ENCODE measurements at places on chromosomes 7 and 10.

GRCh38 chr7:1748076-1748838 is 78.2 kb downstream of the ELFN1 start:
- DNase-seq: no peak

DNA sequence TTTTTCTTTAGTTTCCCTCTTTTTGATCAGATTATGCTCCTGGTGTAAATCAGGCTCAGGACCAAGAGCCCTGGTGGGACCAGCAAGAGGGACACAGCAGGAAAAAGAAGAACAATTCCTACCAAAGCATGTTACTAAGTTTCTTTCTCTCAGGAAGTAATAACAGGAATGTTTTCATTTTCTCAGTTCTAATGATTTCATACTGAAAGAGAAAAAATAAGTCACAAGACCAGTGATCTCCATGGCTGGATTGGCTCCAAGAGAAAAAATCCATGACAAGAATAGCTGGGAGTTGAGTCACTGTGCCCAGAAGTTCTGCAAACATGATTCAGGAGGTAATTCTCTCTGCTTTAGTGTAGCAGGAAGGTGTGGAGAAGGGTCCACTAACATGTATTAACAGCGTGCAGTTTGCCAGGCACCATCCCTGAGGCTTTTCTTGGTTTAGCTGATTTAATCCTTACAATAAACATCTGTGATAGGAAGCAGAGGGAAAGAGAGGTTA is 23.8 kb upstream of the IFIT2 start:
- DNase-seq: no peak

- no peak for DNase-seq
Measured at GRCh38 chr7:51346126-51346525, 29.5 kb upstream of the COBL start.

DNA sequence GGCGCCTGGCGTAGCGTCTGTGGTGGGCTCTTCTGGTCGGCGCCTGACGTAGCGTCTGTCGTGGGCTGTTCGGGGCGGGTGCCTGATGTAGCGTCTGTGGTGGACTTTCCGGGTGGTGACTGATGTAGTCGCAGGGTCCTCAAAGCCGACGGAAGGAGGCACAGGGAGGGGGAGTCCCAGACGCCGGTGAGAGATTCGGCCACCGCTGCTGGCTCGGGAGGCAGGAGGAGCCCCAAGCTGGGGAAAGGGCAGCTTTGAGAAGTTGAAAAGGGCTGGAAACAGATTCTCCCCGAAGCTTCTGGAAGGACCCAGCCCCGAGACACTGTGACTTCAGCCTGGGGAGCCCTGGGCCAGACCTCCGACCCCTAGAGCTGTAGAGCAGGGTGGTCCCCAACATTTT is 105.7 kb downstream of the DNAJB6 start:
- no peak for DNase-seq

- no peak for DNase-seq
Measured at GRCh38 chr10:108788891-108789290, 1134.4 kb downstream of the XPNPEP1 start.

GRCh38 chr10:115902596-115902995 is 370.4 kb downstream of the GFRA1 start:
- no peak for DNase-seq

DNA sequence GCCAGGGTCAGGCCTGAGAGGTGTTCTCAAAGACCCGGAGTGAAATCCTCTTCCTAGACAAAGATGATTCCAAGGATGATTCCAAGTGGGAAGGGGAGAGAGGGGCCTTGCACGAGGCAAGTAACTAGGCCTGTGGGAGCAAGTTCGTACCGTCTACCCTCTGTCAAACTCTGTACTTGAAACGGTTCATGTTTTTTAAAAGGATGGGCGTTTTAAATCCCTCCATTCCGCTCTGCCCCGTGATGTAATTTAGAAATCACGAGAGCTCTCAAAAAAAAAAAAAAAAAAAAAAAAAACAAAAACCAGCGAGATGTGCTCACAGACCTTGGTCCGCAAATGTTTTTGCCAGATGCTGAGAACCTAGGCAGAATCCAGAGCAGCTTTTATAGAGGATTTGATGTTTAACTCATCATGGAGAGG is 114.7 kb upstream of the CARD11 start:
- no peak for DNase-seq

- peak; percentile 38 for DNase-seq
Measured at GRCh38 chr7:103934508-103934907, 55.0 kb downstream of the RELN start.

- DNase-seq: no peak
Measured at GRCh38 chr10:16689227-16689626, 128.0 kb downstream of the RSU1 start.

DNA sequence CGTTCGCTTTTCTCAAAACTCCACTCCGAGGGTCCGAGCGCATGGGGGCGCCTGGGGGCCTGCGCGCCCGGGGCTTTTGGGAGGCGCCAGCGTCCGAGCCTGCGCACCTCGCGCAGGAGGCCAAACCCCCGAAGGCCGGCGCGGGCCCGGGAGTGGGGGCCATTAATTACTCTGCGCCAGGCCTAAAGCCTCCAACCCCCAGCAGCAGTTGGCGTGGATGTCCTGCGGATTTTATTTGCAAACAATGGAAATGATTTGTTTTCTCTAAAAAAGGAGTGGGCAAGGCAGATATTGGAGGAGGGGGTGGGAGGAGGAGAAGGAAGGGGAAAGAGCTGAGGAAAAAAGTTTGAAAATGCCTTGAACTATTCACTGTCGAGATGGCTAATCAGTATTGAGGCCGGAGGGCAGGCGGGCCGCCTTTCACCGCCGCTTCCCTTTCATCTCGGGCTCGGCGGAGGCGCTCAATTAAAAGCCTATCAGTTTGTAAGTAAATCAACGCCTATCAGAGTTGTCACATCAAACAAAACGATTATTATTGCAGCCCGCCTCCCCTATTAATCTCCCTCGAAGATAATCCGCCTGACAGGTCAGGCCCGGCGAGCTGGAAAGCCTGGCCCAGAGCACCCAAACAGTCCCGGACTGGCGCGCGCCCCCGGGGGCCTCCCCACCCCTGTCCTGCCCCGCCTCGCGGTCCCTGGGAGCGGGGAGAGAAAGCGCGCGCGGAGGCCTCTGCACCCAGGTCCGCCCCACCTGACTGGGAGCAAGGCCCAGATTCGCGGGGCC is 3.4 kb upstream of the ZNF503 start:
- no peak for DNase-seq
